ENCODE measurements at places on chromosomes 11 and 22. TPM values are rescaled to one million over a fixed set of nuclear protein-coding genes. Genes with fewer than 3 reads are reported as not detected.

Gene PAX6
- 0.53 TPM for total RNA-seq

DNA sequence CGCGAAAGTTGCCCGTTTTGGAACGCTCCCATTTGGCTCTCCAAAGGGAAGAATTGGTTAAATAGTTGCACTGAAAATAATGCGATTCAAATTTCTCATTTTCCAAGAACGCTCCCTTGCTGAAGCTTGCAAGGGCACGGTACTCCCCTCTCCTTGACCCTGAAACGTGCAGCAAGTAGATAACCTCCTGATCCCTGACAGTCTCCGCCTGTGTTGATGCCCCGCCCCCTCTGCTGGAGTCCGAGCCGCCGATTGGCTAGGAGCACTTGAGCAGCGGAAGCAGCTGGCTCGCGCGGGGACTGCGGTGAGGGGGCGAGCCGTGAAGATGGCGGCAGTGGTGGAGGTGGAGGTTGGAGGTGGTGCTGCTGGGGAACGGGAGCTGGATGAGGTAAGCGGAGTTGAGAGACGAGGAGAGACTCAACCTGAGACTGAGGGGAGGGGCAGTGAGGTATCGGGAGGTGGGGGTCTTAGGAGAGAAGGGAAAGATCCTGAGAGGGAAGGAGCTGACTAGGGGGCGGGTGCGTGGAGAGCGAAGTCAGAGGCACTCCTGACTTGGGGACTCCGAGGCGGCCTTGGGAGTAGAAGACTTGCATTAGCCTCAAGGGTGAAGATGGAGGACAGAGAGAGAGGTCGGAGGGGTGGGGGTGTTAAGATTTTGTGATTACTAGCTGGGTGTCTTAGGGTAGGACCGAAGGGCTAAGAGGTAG lies at the start of gene RNF121:
RNF121 (plus strand) TSS at position 310 of the 707 bp plus-strand sequence; CDS start at position 326, 16 bp downstream.
- peak; percentile 92 for DNase-seq

DNA sequence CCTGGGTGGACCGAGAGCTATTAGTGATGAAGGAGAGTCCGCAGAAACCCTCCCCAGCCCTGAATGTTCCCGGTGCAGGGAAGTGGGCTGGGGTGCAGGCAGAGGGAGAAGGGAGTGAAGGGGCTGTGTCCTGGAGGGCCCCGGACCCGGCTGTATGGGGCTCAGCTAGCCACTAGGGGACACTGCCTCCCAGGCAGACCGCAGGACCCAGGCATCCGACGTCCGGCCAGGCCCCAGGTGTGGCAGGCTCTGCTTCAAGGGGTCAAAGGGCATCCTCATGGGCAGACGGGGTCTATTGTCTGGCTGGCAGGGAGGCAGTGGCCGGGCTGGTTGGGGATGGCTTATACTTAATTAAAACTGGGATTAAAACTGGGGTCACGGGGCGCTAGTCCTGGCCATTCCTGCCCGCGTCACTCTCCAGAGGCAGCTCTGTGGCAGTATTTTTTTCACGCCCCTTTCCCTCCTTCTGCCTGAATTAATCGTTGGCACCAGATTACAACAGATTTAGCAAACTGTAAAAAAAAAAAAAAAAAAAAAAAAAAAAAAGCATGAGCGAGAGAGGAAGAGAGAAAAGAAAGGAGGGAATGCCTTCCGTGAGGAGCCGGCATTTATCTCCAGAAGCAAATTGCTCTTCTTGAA lies 5.1 kb downstream of the FLRT1 start:
- DNase-seq: no peak

GRCh38 chr22:22663861-22664800 lies 19.7 kb downstream of the GGTLC2 start:
- DNase-seq: no peak

- DNase-seq: no peak
These were observed 26.0 kb downstream of the CHEK2 start for GRCh38 chr22:28715611-28716010.

GRCh38 chr11:125235071-125235471 lies 70.5 kb downstream of the PKNOX2 start:
- no peak for DNase-seq

Data from GM12878 (cell line).